ENCODE measurements at places on chromosomes 5 and 9.

- no peak for DNase-seq
Observed at GRCh38 chr9:70318002-70318401, 59.2 kb downstream of the SMC5 start.

DNA sequence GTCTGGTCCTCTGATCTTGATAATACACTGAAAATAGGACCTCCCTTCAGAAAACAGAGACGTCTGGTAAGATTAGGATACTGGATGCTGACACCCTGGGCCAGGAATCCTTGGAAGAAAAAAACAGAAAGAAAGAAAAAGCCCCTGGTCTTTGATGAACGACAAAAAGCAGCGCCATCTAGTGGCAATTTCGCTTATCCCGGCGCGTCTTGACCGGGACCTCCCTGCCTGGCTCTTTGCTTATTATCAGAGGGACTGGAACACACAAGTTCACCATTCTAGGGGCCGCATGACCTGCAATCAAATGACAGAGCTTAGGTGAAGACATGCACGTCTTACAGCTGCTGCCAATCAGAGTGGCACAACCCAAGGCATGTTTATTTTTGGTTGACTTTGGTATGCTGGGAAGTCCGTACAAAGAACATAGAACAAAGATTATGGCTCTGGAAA is 114.9 kb upstream of the NFIB start:
- DNase-seq: no peak

DNA sequence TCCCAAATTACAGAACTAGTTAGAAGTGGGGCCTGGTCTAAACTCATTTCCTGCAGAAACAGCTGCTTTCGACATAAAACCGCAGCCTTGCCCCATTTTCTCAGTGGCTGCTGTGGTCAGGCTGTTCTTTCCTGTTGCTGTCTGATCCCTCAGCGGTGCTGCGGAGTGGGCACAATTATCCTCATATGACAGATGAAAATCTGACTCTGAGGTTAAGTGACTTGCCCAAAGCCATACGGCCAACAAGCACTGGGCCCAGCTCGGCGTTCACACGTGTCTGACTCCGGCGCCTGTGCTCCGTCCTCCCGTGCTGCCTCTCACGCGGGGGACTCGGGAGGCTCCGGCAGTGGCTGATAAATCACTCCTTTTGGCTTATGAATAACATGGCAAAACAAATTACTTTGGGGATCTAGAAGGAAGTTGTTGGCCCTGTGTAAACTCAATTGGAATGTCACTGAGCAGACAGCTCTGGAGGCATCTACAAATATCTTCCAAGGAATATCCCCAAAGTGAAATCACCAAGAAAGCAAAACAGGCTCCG is 142.6 kb upstream of the LMX1B start:
- peak; percentile 52 for DNase-seq

DNA sequence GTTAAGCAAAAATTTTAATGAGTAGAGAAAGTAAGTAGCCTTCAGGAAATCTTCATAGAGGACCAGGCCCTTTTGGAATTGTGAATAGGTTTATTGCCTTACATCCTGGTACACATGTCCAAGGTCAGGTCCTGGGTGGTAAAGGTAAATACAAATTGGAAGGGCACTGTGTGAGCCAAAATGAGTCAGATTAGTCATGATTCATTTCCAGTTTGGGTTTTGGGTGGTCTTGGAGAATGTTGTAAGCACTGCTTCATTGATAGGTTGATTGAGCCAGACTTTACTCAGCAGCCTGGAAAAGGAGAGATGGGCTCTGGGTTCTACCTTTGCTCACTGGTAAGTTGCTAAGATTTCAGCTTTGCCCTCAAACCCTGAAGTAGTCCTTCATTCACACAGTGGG is 82.5 kb upstream of the ZNF169 start:
- no peak for DNase-seq

DNA sequence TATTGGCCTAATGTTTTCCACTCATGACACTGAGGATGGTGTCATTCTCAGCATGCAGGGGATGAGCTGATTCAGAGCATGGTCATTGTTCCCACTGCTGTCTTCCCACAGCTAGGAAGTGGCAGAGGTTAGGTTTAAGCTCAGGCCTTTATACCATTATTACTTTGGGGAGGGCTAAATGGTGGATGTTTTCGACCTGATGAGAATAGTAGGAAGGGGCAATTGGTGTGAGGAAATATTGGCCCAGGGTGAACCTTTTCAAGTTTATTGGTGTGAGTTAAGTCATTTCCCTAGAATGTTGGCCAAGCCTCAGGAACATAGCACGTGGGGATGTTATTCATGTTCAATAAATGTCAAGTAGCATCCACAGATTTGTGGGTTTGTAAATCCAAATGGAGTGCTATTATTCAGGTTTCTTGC is 59.6 kb downstream of the ARHGAP26 start:
- DNase-seq: no peak

- DNase-seq: peak; percentile 55
Observed at GRCh38 chr5:134577796-134578577, 52.5 kb downstream of the JADE2 start.

- DNase-seq: no peak
Observed at GRCh38 chr5:106732624-106733023, 938.1 kb downstream of the EFNA5 start.

GRCh38 chr5:163172540-163173338 is 264.7 kb upstream of the CCNG1 start:
- DNase-seq: no peak

DNA sequence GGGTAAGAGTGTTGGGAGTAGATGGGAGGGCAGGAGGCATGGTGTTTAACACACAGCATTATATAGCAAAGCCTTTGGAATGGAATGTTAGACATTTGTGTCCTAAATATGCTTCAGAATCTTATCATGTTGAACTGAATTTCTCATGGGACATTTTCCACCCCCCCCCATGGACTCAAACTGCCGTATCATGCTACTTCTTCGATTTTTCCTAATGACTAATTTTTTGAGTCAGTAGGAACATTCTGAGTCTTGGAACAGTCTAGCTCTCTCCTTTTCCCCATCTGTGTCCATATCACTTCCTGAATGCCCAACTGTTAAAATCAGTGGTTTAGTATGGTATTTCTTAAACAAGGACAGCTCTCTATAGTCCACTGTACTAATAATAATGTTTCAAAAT is 380.6 kb downstream of the TLE4 start:
- DNase-seq: no peak

- DNase-seq: no peak
Observed at GRCh38 chr5:62814991-62815390, 236.4 kb downstream of the LRRC70 start.

DNA sequence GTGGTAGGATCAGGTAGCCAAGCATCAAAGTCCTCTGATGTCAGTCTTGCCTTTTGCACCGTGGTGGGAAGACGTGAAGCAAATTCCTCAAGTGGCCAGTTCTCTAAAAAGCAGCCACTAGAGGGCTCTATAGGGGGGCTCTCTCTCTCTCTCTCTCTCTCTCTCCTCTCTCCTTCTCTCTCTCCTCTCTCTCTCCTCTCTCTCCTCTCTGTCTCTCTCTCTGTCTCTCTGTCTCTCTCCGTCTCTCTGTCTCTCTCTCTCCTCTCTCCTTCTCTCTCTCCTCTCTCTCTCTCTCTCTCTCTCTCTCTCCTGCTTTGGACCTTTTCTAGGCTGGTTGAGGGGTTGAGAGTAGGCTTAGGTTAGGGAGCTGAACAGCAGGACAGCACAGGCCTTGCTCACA is 13.9 kb upstream of the OSMR start:
- no peak for DNase-seq

DNA sequence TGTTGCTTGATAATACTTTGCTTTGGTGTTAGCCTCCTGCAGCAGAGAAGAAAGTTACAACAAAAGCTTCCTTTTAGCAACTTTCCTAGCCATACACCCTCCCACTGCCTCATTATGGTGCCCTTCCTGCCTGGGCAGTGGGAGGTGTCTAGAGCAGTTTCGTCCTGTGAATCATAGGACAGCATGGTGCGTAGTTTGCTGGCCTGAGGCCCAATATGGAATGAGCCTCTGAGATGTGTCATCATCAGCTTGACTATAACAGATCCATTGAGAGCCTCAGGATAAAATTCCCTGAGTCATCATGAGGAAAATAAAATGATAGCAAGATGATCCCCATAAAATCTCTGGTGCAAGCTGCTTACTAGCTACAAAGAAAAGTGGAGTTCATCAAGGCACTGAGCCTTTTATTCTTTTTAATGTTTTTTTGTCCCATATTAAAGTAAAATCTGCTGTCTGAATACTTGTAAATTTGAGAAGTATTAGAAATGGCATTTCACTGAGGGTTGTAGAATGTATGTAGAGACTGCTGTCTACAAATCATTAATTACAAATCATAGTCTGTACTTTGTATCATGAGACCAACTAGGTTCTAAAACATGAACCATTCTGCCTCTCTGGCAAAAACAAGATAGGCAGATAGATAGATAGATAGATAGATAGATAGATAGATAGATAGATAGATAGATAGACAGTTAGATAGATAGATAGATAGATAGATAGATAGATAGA is 303.0 kb upstream of the PDE4D start:
- no peak for DNase-seq

- no peak for DNase-seq
Observed at GRCh38 chr5:126961702-126962101, 68.7 kb downstream of the MARCHF3 start.

DNA sequence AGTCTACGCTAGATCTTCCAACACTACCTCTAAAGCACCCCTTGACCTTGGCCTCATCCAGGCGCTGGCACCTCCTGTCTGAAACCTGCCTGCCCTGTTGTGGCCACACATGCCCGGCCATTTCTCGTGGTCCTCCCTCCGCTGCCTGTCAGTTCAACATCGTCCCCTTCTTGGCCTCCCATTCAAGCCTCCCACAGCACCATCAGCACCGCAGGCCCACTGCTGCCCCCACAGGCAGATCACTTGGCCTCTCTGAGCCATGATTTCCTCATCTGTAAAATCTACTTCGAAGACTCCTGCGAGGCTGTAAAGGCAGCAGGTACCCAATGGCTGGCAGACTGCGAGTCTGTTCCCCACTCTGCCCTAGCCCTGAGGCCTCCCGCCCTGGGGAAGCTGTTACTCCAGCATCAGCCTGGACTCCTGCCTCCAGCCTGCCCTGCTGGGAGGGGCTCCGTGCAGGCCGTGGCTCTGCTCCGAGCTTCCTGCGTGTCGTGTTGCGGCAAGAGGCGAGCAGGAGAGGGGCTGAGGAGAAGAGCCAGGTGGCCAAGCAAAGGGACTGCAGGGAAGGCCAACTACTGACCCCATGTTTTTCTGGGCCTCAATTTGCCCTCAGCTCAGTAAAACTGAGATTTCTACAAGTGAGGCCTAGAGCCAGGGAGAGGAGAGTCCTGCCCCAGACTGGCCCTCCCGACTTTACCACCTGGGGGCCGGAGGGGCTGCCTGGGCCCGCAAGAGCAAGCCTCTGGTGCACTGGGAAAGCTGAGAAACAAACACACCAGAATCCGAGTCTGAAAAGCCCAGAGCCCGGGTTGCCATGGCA is 70.5 kb upstream of the LRRTM2 start:
- DNase-seq: no peak

DNA sequence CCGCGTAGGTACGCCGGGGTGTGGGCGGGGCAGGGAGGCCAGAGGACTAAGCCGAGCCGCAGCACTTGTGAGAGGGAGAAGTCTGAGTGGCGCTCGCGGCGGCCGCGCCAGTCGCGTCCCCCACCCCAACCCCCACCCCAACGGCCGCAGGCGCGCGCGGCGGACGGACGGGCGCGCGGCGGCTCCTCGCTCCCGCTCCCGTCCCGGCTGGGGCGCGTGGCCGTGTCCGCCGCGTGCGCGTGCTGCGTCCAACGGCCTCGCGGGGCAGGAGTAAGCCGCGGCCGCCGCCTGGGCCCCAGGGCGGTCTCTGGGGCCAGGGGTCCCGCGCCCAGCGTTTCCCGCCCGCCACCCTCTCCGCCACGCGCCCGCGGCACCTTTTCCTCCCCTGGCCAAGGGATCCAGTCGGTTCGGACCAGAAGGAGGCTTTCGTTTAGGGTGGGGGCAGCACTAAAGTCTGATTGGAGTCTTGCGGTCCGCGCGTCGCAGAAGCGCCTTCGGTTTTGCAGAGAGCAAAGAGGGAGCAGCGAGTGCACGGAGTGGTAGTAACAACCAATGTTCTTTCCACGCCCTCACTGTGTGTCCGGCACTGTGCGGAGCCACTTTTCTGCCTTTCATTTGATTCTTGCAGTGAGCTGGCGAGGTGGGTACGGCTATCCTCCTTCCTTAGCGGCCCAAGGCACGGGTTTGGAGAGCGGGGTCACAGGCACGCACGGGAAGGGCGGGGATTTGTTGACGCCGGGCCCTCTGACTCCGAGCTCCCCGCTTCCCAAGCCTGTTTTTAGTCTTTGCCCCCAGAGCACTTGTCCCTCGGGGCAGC is 483 bp downstream of the G3BP1 start:
- DNase-seq: peak; percentile 13

DNA sequence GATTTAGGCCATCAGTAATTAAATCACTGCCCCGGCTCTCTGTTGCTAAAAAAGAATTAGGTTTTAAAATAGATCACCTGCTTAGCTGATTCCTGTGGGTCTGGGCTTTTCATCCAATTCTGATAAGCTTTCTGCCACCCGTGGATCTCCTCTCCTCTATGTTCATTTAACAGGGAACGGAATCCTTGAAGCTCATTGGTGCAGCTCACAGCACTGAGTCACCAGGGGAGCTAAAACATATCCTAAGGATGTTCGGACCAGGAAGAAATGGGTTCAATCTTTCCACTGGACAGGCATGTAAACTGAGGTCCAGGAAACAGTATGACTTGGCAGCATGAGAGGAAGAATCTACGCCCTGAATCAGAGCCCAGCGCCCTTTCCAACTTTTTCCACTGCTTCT is 267.1 kb upstream of the GRIA1 start:
- DNase-seq: no peak

- DNase-seq: peak; percentile 79
Observed at GRCh38 chr9:132670457-132671391, at the start of gene GTF3C4. TSS of gene GTF3C4 (plus strand) at chr9:132670464. CDS start at chr9:132670599, 135 bp downstream.

GRCh38 chr9:22645893-22646292 is 199.3 kb downstream of the DMRTA1 start:
- no peak for DNase-seq

DNA sequence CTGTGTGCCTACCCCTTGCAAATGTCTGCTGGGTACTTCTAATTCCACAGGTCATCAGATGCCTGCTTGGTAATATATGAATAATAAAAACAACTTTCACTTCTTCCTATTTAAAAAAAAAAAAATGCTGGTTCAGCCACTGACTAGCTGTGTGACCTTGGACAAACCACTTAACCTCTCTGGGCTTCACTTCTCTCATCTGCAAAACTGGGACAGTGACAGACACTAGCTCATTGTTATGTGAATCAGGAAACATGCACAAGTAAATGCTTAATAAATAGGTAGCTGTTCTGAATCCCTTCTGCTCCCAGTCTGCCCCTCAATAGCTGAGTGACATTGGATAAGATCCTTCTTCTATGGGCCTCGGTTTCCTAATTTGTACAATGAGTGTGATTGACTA is 62.6 kb upstream of the HAND1 start:
- no peak for DNase-seq

GRCh38 chr5:41334221-41334620 is 120.9 kb upstream of the C6 start:
- no peak for DNase-seq

Measured in activated T-helper 1 cell treated with anti-CD3 and anti-CD28 coated beads, Interleukin-2, amount 50 U/mL, for 16 hours (primary cell).